ENCODE measurements at places on chromosomes 13 and 19. TPM values are rescaled to one million over a fixed set of nuclear protein-coding genes. Genes with fewer than 3 reads are reported as not detected.

DNA sequence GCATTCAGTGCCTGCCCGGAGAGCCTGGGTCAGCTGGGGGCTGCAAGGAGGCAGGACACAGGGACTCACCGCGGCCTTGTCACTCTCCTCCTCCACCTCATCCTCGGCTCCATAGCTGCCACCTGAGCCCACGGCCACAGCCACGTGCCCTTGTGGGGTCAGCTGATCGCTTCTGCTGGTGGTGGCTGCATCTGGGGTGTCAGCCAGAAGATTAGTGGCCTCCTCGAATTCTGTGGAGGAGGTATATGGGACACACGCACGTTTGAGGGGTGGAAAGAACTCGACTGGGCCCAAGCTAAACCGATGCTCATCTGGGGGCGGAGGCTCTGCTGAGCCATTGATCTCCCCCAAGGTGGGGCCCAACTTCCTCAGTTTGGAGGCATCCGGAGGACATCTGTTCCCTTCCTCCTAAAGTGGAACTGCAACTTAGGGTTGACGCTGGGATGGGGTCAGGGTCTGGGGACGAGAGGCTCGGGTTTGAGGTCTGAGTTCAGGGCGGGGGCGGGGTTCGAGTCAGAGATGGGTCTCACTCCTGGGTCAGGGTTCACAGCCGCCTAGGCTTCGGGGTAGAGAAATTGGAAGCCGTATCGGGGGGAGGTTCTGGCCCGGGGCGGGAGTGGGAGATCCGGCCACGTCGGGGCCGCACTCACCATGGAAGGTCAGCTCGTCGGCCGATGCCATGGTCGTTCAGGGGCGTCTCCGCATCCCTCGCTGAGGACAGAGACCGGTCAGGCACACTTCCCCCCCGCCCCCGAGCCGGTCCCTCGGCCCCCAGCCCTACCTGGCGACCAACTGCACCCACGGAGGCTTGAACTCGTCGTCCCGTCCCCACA lies 493 bp downstream of the YIPF2 start:
- DNase-seq, result no peak

GRCh38 chr19:19477705-19478383 lies 37.5 kb downstream of the TSSK6 start:
- no peak for DNase-seq

- DNase-seq, result no peak
Observed at GRCh38 chr19:2542341-2543069, 66.6 kb downstream of the GADD45B start.

DNA sequence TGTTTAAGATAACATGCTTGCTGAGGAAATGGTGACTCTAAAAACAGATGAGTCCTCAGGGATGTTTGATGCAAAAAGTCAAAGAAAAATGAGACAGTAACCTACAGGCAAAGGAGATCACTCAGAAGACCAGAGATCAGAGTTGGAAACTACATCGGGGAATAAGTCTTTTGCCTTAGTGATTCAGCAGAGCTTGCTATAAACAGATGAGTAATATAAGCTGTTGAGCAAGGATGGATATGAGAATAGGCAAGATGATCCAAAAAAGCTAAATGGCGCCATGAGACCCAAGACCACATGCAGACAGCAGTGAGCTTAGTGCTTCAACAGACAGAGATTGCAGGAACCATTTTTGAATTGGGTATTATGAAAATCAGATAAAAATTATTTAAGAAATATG lies 168.6 kb downstream of the POSTN start:
- DNase-seq, result no peak

GRCh38 chr19:7641290-7642276 lies 4.7 kb downstream of the STXBP2 start:
- no peak for DNase-seq

- DNase-seq, result no peak
Observed at GRCh38 chr13:40028446-40028845, 373.0 kb downstream of the COG6 start.

DNA sequence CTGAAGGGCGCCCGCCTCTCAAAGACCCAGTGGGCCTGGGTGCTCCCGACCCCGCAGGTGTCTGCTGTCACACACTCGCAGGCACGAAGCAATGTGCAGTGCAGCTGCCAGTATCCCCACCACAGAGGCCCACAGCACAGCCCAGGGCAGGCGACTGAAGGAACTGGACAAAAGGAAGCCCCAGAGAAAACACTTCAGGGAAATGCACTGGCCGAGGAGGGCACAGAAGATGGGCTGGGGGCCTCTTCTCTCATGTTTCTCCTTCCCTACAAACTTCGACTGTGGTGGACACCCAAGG lies 10.0 kb downstream of the AKAP8 start:
- no peak for DNase-seq

OR4F17 gene
- not detected for total RNA-seq

PCDH8 gene
- not detected for total RNA-seq

PAN3 gene
- 66.0 TPM for total RNA-seq

All from CD4-positive, alpha-beta memory T cell (primary cell).